ENCODE measurements at places on chromosomes 1 and 21.

- no peak for DNase-seq
Measured at GRCh38 chr1:117573386-117574023, 32.3 kb upstream of the TENT5C start.

DNA sequence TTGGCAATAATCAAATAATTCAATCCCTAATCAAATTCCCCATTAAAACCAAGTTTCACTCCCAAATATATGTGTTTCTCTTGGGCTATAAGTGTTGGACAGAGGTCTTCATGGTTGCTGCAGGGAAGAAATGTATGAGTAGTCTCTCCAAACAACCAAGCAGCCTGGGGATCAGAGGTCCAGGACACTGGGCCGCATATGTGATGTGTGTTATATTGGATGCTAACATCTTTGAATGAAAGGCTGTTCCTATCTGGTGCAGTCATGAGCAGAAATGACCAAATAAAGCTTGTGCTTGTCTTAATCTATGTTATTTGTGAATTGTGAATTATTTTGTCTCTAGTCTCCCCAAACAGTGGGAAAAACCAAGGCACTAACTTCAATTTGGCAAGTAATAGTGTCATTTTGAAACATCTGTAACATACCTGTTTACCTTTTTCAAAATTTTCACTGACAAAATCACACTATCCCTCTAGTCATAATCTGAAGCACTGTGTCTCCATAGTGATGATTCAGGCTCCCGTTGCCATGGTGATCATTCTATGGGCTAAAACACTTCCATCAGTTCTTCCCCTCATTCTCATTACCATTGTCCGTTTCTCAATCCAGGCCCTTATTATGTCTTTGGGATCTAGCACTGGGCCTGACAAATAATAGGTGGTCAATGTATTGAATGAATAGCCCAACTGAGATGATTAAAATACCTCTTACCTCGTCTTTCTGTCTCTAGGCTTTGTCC is 12.5 kb upstream of the TADA1 start:
- DNase-seq, result no peak

DNA sequence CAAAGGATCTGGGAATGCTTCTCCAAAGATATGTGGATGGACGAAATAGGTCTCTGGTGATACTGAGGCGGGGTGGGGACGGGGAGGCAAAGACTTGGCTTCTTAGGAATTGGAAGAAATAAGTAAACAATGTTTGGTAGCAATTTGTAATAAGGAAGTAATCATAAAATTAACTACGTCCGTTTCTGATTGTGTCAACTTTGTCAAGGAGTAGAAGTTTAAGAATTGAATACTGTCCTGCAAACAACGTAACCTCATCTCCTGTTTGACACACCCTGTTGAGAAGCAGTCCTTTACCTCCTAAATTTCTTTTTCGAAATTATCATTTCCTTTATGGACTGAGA is 471 bp downstream of the POLR3C start:
- no peak for DNase-seq

GRCh38 chr21:31616216-31616615 is 43.3 kb upstream of the SOD1 start:
- no peak for DNase-seq

- DNase-seq, result no peak
Measured at GRCh38 chr1:248820041-248820585, 5.6 kb downstream of the SH3BP5L start.
